ENCODE measurements at places on chromosomes 13 and 19. TPM values are rescaled to one million over a fixed set of nuclear protein-coding genes. Genes with fewer than 3 reads are reported as not detected.

- DNase-seq = no peak
Measured at GRCh38 chr13:49308921-49309408, 61.2 kb downstream of the CDADC1 start.

VSTM2B gene
- total RNA-seq = not detected

DNA sequence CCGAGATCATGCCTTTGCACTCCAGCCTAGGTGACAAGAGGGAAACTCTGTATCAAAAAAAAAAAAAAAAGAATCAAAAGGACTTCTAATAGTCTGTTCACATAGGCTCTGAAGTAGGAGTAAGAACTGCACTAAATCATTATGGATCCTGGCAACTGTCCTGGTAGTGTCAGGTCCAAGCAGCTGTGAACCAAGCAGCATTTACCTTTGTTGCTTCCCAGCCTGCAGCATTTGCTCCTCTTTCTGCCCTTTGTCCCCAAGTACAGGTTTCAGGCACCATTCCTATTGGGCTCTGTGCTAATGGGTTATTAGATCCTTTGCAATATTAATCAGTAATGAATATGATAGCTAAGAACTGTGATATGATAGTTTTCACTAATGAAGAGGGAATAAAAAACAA is 77.4 kb upstream of the NBEA start:
- no peak for DNase-seq

- peak; percentile 96 for DNase-seq
Measured at GRCh38 chr19:42423462-42424344, 3.5 kb downstream of the LIPE start.

- no peak for DNase-seq
Measured at GRCh38 chr13:45781553-45782326, 69.8 kb downstream of the SIAH3 start.

ZNF793 gene
- 8.5 TPM for total RNA-seq

GRCh38 chr13:42211704-42212464 is 60.1 kb upstream of the AKAP11 start:
- no peak for DNase-seq

DNA sequence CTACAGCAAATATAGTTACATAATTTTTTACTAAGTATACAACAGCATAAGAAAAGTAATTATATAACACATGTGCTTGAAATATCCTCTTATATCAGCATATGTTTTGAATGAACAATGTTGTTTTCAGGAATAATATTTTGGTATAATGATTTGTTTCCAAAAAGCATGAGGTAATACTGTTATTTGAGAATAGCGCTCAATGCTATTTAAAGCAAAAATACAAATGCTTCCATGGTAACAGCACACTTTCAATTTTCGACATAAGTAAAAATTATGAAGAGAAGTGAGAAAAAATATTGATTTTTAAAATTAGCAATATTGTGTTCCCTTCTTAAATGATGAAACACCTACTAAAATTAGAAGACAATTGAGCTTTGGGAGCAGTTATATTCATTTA is 715.9 kb upstream of the ATXN8OS start:
- no peak for DNase-seq

- DNase-seq = no peak
Measured at GRCh38 chr13:34941436-34941834, 635 bp upstream of the NBEA start.

DNA sequence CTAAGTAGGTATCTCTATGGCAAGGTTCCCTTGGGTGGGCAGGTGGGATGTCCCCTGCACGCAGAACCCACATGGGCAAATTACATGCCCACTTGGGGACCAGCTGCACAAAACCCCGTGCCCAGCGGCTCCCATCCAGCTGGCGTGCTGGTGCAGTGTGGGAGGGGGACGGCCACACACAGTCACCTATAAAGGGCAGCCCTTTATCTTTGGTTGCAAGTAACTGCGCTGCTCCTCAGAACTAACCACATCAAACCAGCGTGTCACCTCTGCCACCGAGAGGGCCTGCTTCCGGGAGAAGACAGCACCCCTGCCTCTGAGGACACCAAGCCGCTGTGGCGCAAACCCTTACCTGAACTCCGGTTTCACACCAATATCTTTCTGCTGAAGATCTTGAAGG is 32.2 kb downstream of the ANKRD27 start:
- peak; percentile 84 for DNase-seq

SH2D3A gene
- total RNA-seq = 10.4 TPM

GRCh38 chr19:50725218-50725910 is 2.2 kb downstream of the CLEC11A start:
- DNase-seq = no peak

DNA sequence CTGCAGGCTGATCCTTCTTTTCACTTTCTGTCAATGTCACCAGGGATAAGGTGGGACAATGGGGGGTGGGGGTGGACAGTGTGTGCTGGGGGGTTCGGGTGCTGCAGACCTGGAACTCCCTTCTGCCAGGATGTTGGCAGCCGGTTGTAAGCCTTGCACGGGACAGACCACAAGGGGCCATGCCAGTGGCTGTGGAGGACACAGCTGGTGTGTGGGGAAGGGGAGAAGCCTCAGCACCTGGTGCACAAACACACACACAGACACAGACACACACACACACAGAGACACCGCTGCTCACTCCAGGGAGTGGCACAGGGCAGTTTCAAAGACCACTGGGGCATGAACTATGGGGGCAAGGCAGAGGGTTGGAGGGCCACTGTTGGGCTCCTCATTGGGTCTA is 3.6 kb downstream of the F2RL3 start:
- DNase-seq = no peak

IL12RB1 gene
- total RNA-seq = 25.3 TPM

PLA2G4C gene
- 57.9 TPM for total RNA-seq

ACER1 gene
- not detected for total RNA-seq

DNA sequence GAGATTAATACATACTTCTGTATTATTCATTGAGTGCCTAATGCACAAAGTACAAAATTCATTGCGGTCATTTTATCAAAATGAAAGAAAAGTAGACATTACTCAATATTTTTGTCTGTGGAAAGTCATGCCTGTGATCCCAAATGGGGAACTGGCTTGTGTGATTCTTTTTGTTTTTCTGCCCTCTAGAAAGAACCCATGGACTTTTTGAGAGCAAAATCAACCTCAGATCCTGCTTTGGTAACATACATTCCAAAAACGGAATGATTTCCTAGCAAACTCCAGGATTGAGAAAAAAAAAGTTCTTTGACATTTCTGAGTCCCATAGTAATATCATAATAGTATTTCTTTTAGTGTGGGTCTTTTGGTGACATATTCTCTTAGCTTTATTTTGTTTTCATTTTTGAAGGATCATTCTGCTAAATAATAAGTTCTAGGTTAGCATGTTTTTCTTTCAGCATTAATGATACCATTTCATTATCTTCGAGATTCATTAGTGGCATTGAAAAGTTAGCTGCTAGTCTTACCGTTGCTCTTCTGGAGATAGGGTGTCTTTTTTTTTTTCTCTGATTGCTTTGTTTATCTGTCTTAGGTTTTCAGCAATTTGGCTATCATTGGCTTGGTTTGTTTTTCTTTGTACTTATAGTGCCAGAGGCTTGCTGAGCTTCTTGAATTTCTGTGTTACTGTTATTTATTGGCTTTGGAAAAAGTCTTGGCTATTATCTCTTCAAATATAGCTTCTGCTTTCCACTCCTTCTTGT is 102.4 kb upstream of the CSNK1A1L start:
- no peak for DNase-seq

- no peak for DNase-seq
Measured at GRCh38 chr19:995051-995827, 5.0 kb upstream of the GRIN3B start.

DAND5 gene
- total RNA-seq = not detected

DNA sequence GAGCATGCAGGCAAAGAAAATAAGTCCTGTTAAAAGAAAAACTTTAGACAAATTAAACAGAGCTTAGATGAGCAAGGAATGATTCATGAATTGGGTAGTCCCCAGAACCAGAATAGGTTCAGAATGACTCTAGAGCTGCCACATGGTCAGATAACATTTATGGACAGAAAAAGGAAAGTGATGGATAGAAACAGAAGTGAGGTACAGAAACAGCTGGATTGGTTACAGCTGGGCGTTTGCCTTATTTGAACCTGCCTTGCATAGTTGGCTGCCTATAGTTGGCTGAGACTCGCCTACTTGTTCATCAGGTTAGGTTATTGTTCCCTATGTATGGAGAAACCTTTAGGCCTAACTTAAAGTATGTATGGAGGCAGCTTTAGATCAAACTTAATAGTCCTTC is 35.4 kb downstream of the WDFY2 start:
- DNase-seq = no peak

GRCh38 chr13:80010286-80010831 is 330.6 kb downstream of the SPRY2 start:
- no peak for DNase-seq

DNA sequence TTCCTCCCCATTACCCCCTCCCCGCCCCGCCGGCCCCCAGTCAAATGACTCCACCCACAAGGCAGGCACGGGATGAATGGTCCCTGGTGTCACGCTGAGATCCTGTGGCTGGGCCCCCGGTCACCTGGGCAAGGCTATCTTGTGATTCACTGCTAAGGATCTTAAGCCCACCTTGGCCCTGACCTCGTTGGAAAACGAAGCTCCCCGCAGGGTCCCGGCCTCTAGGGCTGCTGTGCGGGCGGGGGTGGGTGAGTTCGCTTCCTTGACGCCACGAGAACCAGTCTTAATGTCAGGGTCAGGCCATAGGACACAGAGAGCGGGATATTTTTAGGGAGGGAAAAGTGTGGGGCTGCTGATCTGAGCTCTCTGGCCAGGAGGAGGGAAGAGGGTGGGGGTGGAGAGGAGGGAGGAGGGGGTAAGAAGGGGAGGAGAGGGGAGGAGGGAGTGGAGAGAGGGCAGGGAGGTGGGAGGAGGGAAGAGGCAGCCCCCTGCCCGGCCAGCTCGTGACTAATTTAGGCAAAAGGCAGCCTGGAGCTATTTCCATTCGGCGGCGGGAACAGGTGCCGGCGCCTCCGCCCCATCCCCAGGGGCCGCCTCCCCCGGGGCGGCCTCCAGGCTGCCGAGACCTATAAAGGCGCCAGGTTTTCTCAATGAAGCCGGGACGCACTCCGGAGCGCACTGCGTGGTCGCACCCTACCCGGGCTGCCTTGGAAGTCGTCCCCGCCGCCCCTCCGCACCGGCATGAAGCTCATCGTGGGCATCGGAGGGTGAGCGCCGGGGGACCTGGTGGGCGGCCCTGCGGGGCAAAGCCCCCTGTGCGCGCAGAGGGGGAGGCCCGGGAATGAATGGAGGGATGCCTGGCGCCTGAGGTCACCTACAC is at the start of gene NMRK2:
TSS of gene NMRK2 (plus strand) at position 139 of the 880 bp plus-strand sequence. CDS start at position 742, 603 bp downstream.
- no peak for DNase-seq

DNA sequence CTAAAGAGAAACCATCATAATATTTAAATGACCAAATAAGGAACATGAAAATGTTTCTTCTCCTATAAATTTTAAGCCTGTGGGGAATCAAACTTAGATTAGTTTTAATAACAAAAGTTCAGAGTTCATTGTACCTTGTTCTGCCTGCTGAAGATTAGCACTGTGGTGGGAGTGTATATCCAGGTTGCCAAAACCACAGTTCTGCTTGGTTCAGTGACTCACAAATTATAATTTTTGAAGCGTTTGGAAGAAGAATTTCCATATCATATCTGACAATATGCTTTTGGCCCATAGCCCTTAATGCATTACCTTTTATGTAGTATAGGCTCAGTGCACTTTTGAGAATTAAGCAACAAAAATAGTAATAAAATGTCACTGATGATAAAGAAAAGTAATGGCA is 545.2 kb downstream of the GPC6 start:
- DNase-seq = no peak

ZNF541 gene
- 0.40 TPM for total RNA-seq

DNA sequence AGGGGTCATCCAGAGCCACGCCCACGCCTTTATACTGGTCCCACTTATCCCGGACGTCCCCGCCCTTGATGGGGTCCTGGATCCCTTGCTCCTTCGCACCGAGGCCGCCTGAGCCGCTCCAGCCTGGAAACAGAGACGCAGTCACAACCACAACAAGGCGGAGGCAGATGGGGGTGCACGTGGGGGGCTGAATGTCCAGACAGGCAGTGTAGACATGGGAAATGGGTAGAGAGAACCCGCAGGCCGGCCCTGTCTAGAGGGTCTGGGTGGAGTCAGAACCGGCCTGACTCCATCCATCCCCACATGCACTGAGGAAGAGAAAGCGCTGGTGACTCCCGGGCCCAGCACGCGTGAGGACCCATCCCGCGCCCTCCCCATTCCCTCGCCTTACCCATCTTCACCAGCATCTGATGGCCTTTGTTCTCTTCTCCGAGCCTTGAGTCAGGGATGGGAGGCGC is 23.0 kb downstream of the CHERP start:
- DNase-seq = no peak

DNA sequence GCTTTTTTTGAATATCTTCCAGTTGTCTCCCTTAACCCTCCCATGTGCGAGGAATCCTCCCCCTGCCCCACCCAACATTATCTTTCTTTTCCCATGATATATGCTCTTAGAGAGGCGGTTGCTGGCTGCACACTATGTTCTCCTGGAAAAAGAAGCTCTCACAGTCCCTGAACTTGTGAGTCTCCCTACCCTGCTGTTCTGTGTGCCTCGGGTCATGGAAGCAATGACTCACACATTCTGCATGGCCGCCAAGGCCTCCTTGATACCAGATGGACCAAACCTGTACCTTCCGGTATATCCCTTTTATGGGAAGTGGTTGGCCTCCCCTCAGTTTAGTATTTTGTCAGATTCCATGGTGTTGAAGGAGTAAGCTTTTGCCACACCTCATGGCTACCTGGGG is 705.4 kb downstream of the SLITRK6 start:
- no peak for DNase-seq

DNA sequence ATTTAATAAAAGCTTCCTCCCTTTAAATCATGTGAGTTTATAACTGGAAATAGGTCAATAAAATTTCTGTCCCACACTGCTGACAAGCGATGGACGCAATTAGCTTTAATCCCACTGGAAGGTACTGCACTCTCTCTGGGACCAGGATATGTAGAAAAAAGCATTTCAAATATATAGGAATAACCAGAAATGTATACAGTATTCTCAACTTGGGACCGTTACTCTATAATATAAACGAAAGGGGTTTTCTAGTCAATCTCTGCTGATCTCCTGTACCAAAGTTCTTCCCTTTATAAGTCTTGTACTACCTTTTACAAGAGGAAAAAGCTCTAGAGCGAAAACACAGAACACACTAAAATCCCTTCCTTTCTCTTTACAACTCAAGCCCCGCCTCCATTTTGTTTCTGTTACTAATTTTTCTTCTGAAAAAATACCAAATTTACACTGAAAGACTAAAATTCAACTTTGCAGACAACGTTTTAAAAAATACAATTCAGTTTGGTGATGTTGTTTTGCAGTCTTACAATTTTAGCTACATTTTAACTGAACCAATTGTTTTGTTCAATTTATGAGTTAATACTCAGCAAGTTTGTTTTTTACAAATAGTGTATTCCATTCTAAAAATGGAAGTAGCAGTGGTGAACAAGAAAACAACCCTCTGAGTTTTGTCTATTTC is 1.7 kb upstream of the USPL1 start:
- no peak for DNase-seq

SUGT1 gene
- 30.6 TPM for total RNA-seq

PSG7 gene
- not detected for total RNA-seq

DNA sequence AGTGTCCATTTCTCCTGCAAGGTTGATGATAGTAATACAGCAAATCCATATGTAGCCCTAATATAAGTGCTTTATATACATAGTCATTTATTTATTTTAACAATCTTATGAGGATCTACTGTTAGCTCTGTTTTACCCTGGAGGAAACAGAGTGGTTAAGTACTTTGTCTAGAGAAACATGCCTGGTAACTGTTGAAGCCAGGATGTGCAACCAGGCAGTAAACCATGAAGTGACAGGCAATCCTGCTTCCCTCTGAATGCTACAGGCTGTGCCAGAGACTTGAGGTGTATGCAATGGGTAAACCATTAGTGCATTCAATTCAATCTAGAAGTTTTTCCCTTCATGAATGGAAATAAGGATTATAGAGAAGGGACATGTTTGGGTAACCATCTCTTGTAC is 911.0 kb downstream of the PCDH17 start:
- no peak for DNase-seq

- DNase-seq = no peak
Measured at GRCh38 chr13:29109987-29110386, 289.8 kb downstream of the MTUS2 start.
